ENCODE measurements at places on chromosomes 11 and 22.
A peak's percentile ranks its signal among the peaks of the same experiment; 100 is the strongest.

- peaks cover 13% of the 10 kb centered on the region for H3K4me1 ChIP-seq
- no peaks in the 10 kb centered on the region for H3K27me3 ChIP-seq
- peaks cover 5% of the 10 kb centered on the region for H3K36me3 ChIP-seq
- no peak for DNase-seq
- no peak overlapping the region for H3K4me3 ChIP-seq
Observed at GRCh38 chr22:19483481-19484244, 3.9 kb downstream of the CDC45 start.

DNA sequence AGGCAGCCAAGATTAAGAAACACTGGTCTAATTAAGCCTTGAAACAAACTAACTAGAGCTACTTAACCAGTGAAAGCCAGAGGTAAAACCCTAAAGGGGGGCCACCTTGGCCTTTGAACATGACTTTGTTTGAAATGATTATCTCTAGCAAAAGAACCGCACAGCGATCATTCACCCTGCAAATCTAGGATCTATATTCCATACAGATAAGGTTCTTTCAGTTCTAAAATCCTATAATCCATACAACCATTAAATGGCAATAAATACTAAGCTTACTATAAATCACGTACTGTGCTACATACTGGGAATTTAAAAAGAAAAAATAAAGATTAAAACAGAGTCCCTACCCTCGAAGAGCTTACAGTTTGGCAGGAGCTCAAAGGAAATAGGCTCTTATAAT lies 40.6 kb downstream of the RBFOX2 start:
- no peak overlapping the region for H3K4me3 ChIP-seq
- no peak for DNase-seq
- H3K4me1 ChIP-seq, result peaks cover 38% of the 10 kb centered on the region
- no peak overlapping the region for H3K27ac ChIP-seq
- no peaks in the 10 kb centered on the region for H3K27me3 ChIP-seq

DNA sequence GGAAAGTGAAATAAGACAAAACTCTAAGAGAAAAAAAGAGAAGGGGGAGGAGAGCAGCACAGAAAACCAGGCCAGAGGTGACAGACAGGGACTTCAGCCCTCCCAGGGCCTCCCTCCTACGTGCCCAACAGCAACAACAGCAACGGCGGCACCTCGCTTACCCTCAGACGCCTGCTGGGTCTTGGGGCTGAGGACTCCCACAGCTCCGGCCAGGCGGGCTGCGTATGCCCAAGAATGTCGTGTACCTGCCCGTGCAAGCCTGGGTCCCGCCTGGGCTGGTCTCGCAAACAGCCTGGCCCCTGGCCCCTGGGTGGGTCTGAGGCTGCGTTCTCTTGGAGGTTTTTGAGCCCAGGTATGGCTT lies 30.5 kb downstream of the ARAP1 start:
- H3K4me1 ChIP-seq, result peaks cover 50% of the 10 kb centered on the region
- peak overlapping the region; percentile 89 for H3K4me3 ChIP-seq
- H3K27ac ChIP-seq, result peak overlapping the region; percentile 97
- no peaks in the 10 kb centered on the region for H3K36me3 ChIP-seq

DNA sequence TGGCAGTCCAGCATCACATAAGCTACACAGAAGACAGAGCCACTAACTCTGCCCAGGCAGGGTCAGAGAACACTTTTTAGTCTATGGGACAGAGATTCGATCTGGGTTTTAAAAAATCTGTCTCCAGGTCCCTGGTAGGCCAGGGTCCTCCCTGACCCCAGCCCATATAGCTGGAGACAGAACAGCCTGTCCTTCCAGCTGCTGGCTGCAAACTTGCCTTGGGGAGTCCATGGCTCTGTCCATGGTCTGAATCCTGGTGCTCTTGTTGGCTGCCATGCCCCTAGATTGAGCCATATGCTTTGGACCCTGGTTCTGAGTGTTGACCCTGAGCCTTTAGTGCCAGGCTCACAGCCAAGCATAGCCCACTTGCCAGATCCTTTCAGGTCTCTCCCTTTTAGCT lies 13.3 kb upstream of the LIPT2 start:
- no peaks in the 10 kb centered on the region for H3K27me3 ChIP-seq
- H3K4me1 ChIP-seq, result no peaks in the 10 kb centered on the region
- H3K36me3 ChIP-seq, result no peaks in the 10 kb centered on the region

DNA sequence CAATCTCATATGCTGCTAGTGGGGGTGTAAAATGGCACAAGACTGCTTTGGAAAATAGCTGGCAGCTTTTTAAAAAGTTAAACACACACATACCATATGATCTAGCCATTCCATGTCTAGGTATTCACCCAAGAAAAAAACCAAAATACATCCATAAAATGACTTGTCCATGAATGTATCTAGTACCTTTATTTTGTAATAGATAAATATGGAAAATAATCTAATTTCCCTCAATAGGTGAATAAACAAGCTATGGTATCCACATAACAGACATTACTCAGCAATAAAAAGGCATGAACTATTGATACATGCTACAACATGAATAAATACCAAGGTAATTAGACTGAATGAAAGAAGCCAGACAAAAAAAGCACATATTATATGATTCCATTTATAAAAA lies 22.9 kb downstream of the RNF141 start:
- peaks cover 10% of the 10 kb centered on the region for H3K36me3 ChIP-seq
- no peaks in the 10 kb centered on the region for H3K4me1 ChIP-seq
- no peaks in the 10 kb centered on the region for H3K27me3 ChIP-seq
- H3K4me3 ChIP-seq, result no peak overlapping the region

- no peaks in the 10 kb centered on the region for H3K36me3 ChIP-seq
- no peaks in the 10 kb centered on the region for H3K27me3 ChIP-seq
- no peak for DNase-seq
- H3K4me1 ChIP-seq, result no peaks in the 10 kb centered on the region
- H3K27ac ChIP-seq, result no peak overlapping the region
- H3K4me3 ChIP-seq, result no peak overlapping the region
Observed at GRCh38 chr11:102534261-102534872, 3.8 kb upstream of the MMP7 start.

- H3K27me3 ChIP-seq, result peaks cover 44% of the 10 kb centered on the region
- DNase-seq, result no peak
- H3K4me1 ChIP-seq, result no peaks in the 10 kb centered on the region
- no peaks in the 10 kb centered on the region for H3K36me3 ChIP-seq
- H3K27ac ChIP-seq, result peak overlapping the region; percentile 79
Observed at GRCh38 chr11:118274186-118274585, 10.1 kb upstream of the MPZL2 start.

- peaks cover 3% of the 10 kb centered on the region for H3K27me3 ChIP-seq
- H3K36me3 ChIP-seq, result no peaks in the 10 kb centered on the region
- H3K27ac ChIP-seq, result no peak overlapping the region
Observed at GRCh38 chr11:11311169-11311568, 41.9 kb downstream of the CSNK2A3 start.

DNA sequence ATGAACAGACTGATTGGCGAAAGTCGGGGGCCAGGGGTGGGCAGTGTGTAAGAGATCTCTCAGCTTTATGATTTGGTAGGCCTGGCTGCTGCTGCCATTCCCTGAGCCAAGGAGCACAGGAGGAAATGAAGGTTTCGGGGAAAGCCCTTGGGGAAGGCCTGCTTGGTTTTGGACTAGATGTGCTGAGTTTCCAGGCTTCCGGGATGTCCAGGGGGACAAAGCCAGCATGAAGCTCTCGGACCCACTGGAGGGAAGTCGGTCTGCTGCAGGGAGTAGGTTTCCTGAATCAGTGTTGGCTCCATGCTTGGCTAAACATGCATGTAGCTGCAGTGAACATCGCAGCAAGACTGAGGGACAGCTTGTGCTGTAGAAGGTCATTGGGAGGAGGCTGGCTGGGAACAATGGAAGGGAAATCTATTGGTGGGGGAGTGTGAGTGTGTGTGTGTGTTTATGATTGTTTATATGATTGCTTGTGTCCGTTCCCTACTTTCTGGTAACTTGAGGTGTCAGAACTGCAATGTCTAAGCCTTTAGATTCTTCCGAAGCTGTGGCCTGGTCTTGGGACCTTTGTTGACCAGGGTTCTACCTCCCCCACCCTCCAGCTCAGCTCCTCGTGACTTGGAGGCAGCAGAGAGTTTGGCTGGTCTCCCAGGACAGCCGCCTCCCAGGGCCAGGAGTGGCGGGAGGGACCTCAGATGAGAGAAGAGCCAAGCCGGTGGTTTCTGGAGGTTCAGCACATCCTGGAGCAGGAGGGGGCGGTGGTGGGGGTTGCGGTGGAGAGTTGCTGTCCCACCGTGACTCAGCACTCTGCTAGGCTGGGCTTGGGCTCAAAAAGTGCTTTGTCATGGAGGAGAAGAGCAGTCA lies 4.0 kb upstream of the FTH1 start:
- peaks cover 1% of the 10 kb centered on the region for H3K36me3 ChIP-seq
- peak overlapping the region; percentile 95 for H3K27ac ChIP-seq
- H3K27me3 ChIP-seq, result no peaks in the 10 kb centered on the region
